ENCODE measurements at places on chromosomes 5 and 9. TPM values are rescaled to one million over a fixed set of nuclear protein-coding genes. Genes with fewer than 3 reads are reported as not detected.
A peak's percentile ranks its signal among the peaks of the same experiment; 100 is the strongest.

GRCh38 chr9:90038763-90039162 lies 434.0 kb downstream of the GADD45G start:
- DNase-seq, result no peak

- peak; percentile 20 for DNase-seq
These were observed 319.4 kb downstream of the TLR4 start for GRCh38 chr9:118023644-118024043.

GRCh38 chr5:82167372-82167935 lies 110.7 kb downstream of the RPS23 start:
- DNase-seq, result no peak

DNA sequence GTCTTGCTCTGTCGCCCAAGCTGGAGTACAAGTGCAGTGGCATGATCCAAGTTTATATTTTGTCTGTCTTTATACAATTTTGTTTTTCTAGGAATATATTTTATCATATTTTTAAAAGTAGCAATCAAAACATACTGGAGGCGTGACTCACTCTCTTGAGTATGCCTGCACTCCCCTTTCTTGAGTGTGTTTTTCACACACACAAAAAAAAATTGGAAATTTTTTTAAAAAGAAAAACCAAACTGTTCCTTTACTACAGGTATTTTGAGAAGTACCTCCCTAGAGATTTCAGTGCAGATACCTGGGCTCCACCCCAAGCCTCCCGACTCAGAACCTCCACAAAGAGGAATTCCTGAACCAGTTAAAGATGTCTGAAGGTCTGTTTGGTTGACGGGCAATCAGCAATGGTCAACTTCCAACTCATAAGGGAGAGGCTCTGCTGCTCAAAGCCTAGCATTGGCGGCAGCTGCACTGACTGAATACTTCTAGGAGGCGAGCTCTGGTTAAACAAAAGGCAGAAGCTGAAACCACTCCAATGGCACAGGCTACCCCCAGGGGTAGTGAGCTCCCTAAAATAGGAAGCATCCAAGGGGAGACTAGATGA lies 27.4 kb downstream of the PDE6A start:
- DNase-seq, result peak; percentile 29

- DNase-seq, result peak; percentile 43
These were observed 12.7 kb upstream of the AHRR start for GRCh38 chr5:308672-309271.

GRCh38 chr5:181045316-181045715 lies 5.2 kb downstream of the BTNL9 start:
- DNase-seq, result no peak

GRCh38 chr5:28648108-28648507 lies 1609.7 kb upstream of the CDH9 start:
- no peak for DNase-seq

- peak; percentile 96 for DNase-seq
These were observed 17.4 kb downstream of the TMOD1 start for GRCh38 chr9:97518909-97519307.

DNA sequence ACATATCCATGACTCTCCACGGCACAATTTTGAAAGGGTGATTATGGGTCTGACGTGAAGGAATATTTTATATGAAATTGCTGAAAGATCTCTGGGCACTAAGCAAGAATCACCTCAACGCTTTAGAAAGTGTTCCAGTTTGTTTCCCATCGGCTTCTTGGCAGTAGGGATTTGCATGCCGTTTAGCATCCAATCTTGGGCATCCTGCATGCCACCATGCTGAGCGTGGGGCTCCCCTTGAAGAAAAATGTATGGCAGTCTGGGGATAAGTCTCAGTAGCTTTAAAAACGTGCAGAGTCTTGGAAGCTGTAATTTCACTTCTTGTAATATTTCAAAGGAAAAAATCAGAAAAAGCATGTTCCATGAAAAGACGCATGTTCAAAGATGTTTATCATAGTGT lies 151.7 kb downstream of the DMRT2 start:
- no peak for DNase-seq

DNA sequence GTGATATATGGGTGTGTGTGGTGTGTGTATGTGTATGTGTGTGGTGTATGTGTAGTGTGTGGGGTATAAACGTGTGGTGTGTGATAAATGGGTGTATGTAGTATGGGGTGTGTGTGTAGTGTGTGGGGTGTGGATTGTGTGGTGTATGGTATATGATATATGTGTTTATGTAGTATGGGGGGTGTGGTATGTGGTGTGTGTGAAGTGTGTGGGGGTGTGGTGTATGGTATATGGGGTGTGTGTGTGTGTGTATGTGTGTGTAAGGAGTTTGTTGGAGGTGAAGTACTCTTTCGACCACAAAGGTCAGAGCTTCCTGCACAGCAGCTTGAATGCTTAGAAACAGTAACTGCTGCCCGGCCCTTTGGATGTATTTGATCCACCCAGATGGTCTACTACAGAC lies 145.2 kb upstream of the IQGAP2 start:
- DNase-seq, result no peak

GRCh38 chr5:105978011-105978410 lies 1692.7 kb downstream of the EFNA5 start:
- no peak for DNase-seq

- no peak for DNase-seq
These were observed 112.5 kb upstream of the IER5L start for GRCh38 chr9:129290606-129291005.

- DNase-seq, result no peak
These were observed 365.5 kb upstream of the CDH18 start for GRCh38 chr5:20353499-20353898.

DNA sequence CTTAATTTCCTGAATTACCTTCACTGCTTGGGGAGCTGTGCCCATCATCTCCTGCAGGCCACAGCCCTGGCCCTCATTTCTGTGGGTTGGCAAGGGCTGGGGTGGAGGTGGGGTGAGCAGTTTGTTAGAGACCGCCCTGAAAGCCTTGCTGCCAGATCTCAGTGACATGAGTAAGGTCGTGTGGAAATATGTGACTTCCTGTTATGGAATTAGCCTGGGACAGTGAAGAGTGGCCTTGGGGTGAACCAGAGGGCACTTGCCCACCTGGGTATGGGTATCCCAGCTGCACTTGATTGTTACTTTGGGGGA lies 2.5 kb upstream of the HNRNPAB start:
- no peak for DNase-seq

Gene CDC25C
- 2.4 TPM for total RNA-seq

Gene TNFSF8
- not detected for total RNA-seq

Gene SPINK5
- total RNA-seq, result 0.85 TPM

Gene WDR55
- total RNA-seq, result 45.1 TPM

Gene CMYA5
- 0.05 TPM for total RNA-seq

Gene TXNDC8
- total RNA-seq, result not detected

Measured in dermis blood vessel endothelial cell (primary cell).